ENCODE measurements at places on chromosomes 3 and 15.

DNA sequence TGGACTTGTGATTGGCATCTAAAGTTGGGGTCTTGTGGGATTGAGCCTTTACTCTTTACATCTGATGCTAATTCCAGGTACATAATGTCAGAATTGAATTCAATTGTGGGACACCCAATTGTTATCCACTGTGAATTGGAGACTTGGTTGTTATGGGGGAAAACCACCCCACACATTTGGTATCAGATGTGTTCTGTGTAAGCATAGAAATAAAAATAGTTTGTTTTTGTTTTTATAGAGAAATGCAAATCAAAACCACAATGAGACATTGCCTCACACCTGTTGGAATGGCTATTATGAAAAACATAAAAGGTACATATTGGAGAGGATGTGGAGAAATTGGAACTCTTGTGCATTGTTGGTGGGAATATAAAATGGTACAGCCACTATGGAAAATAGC lies 58.5 kb downstream of the CPA3 start:
- no peak for DNase-seq

DNA sequence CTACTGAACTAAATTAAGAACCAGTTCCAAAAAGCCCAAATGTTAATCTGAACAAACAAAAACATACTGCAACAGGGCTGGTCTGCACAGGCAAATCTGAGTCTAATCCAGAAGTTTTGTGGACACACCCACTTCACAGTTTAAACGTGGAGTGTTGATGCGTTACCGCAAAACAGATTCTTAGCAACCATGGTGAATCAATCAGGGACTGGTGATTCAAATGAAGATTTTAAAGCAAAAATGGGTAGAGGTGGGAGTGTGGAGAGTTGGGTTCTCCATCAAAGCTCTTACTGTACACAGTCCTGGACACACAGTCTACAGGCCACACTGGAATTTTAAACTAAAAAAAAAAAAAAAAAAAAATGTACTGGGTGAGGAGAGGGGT lies 5.2 kb downstream of the ANXA2 start:
- DNase-seq, result no peak

- DNase-seq, result no peak
Measured at GRCh38 chr3:66376568-66376967, 124.3 kb downstream of the LRIG1 start.

DNA sequence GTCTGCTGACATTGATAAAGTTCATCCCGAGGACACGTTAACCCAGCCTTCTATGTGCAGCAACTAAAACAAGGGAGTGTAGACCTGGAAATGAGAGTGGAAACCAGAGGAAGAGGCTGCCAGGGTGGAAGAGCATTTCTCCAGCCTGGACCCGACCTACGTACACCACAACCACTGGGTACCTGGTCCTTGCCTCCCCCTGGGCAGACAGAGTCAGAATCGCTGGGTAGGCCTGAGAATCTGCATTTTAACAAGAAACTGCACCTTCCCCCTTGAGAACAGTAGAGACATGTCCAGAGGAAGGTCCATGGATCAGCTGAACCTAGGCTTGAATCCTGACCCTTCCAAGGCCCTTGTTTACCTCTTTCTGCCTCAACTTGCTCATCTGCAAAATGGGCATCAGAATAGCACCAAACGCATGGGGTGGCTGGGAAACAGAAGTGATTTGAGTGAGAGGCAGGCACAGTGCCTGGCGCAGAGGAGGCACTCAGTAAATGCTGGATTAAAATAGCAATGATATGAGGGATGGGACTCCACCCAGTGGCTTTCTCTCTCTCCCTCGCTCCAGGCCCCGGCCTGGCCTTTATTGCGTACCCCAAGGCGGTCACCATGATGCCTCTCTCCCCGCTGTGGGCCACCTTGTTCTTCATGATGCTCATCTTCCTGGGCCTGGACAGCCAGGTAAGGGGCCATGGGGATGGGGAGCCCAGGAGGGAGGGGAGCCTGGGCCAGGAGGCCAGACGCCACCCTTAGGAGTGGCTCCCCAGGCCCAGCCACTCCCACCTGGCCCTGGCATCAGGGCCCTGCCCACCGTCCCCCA lies 66.9 kb upstream of the SLC6A1 start:
- no peak for DNase-seq

GRCh38 chr15:59994888-59995557 lies 9.1 kb upstream of the FOXB1 start:
- no peak for DNase-seq
